ENCODE measurements at places on chromosomes 4 and X.

GRCh38 chrX:108090491-108091263, 665 bp downstream of the PSMD10 start:
- peak; percentile 37 for DNase-seq
- peaks cover 3% of the 10 kb centered on the region for H3K36me3 ChIP-seq
- peak overlapping the region; percentile 20 for H3K4me3 ChIP-seq
- no peaks in the 10 kb centered on the region for H3K27me3 ChIP-seq
- H3K27ac ChIP-seq = peak overlapping the region; percentile 74
- no peaks in the 10 kb centered on the region for H3K4me1 ChIP-seq

DNA sequence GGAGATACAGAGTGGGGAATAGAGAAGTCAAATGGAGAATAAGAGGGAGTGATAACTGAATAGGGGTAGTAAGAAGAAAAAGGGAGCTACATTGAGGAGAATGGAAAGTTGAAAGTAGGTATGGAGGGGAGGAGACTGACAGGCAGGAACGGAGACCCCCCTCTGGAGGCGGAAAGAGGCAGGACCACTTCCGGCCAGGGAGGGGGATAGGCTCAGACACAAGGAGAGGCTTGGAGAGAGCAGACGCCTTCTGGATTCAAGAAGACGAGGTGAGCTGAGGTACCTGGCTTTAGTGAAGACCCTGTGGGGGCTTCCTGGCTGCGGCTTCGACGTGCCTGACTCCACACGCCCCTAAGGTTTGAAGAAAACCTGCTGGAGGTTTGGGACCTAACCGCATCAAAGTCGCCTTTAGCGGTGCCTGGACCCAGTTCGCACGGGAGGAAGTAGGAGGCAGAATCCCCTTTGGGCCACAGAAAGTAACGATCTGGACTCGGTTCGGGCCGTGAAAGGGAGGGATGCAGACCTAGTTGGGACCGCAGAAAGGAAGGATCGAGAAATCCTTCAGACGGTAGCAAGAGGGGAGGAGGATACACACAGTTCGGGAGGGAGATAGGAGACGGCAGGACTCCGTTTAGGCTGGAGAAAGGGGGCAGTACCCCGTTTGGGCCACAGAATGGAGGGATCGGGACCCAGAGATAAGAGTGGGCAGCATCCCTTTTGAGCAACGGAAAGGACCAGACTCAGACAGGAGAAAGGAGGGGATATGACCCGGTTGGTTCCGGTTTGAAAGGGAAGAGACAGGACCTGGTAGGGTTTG, at the start of gene TRO:
TRO (plus strand) TSS at position 215 of the 817 bp plus-strand sequence. CDS start 1,423 bp downstream, outside the sequence.
- H3K27ac ChIP-seq = no peak within 1 kb of the TSS
- no peaks in the 10 kb centered on the region for H3K4me1 ChIP-seq
- H3K36me3 ChIP-seq = no peaks in the 10 kb centered on the region
- no peaks in the 10 kb centered on the region for H3K27me3 ChIP-seq
- peak within 1 kb of the TSS; percentile 59 for H3K4me3 ChIP-seq
- peak; percentile 29 for DNase-seq

DNA sequence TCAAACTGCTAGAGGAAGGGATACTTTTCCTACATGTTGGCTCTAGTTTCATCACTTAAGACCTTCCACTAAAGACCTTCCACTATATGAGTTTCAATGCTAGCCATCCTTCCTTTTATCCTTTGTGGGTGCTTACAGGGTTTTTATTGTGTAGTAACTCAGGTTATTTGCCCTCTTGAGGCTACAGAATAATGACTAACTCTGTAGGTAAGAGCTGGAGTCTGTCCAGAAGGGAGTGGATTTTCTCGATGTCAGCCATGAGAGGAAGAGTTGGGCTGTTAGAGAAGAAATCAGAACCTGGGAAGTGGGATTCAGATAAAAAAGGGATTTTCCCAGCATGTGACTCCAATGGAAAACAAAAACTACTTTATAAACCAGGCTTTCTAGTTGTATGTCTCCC, 27.5 kb upstream of the HERC5 start:
- H3K36me3 ChIP-seq = no peaks in the 10 kb centered on the region
- H3K4me1 ChIP-seq = no peaks in the 10 kb centered on the region
- no peak overlapping the region for H3K4me3 ChIP-seq

DNA sequence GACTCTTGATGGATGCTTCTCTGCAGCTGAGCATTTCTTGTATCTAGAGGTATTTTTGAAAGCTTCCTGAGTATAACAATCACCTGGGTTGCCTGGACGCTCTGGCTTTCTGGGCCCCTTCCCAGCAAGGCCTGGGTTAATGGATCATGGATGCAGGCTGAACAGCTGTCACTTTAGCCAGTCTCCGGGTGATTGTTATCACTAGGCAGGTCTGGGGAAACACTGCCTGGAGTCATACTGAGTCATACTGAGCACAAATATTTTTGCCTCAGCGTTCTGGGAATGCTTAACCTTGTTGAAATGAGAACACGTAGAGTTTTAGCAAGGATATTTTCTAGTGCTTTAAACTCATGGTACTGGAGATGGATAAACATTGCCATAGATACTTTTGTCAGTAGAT, 102.6 kb downstream of the PHEX start:
- peak; percentile 90 for DNase-seq
- peaks cover 13% of the 10 kb centered on the region for H3K4me1 ChIP-seq
- H3K27me3 ChIP-seq = no peaks in the 10 kb centered on the region

GRCh38 chr4:83569429-83569828, 33.5 kb downstream of the GPAT3 start:
- H3K4me1 ChIP-seq = no peaks in the 10 kb centered on the region
- no peaks in the 10 kb centered on the region for H3K27me3 ChIP-seq
- H3K36me3 ChIP-seq = no peaks in the 10 kb centered on the region
- no peak overlapping the region for H3K4me3 ChIP-seq
- no peak for DNase-seq
- H3K27ac ChIP-seq = no peak overlapping the region

DNA sequence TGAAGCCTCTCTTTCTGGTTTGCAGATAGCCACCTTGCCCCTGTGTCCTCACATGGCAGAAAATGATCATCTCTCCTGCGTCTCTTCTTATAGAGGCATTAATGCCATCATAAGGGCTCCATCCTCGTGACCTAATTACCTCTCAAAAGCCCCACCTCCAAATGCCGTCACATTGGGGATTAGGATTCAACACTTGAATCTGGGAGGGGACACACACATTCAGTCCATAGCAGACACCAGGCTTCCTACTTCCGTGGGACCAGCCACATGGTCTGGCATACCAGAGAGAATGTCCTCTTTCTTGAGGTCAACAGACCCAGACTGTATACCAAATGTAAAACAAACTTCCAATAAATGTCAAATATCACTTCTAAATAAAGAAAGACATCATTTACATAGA, 82.3 kb upstream of the S100G start:
- H3K27me3 ChIP-seq = no peaks in the 10 kb centered on the region
- no peaks in the 10 kb centered on the region for H3K4me1 ChIP-seq
- no peak overlapping the region for H3K4me3 ChIP-seq

GRCh38 chr4:119059221-119059620, 76.4 kb upstream of the MYOZ2 start:
- H3K27ac ChIP-seq = no peak overlapping the region
- H3K4me1 ChIP-seq = no peaks in the 10 kb centered on the region
- H3K36me3 ChIP-seq = no peaks in the 10 kb centered on the region
- no peak overlapping the region for H3K4me3 ChIP-seq

- peak; percentile 79 for DNase-seq
- H3K27me3 ChIP-seq = no peaks in the 10 kb centered on the region
- peak overlapping the region; percentile 54 for H3K27ac ChIP-seq
- H3K4me1 ChIP-seq = no peaks in the 10 kb centered on the region
- no peaks in the 10 kb centered on the region for H3K36me3 ChIP-seq
Observed at GRCh38 chrX:14936561-14936960, 63.3 kb downstream of the MOSPD2 start.

DNA sequence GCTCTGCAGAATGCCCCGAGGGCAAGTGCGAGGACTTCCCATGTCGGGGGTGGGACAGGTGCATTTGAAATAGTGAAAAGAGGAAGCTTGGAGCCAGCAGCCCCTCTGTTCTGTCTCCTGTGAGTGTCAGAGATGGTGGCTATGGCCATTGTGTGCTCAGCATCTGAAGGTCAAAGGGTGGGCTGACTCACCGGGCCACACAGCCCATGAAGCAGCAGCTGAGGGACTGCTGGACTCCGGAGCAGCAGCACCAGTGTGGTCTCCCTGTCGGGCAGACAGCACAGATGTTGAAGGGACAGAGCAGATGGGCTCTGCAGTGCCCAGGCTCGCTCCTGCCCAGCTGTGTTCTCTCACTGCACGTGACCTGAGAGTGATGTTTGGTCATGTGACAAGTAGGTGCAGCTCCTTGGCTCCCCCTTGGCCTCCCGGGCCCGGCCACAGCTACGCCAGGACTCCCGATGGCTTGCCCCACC, 53.5 kb downstream of the TBC1D14 start:
- peaks cover 5% of the 10 kb centered on the region for H3K4me1 ChIP-seq
- DNase-seq = peak; percentile 35
- no peaks in the 10 kb centered on the region for H3K36me3 ChIP-seq
- H3K27me3 ChIP-seq = no peaks in the 10 kb centered on the region
- H3K4me3 ChIP-seq = no peak overlapping the region
- no peak overlapping the region for H3K27ac ChIP-seq

- no peaks in the 10 kb centered on the region for H3K36me3 ChIP-seq
- H3K4me1 ChIP-seq = no peaks in the 10 kb centered on the region
- no peak overlapping the region for H3K27ac ChIP-seq
- no peaks in the 10 kb centered on the region for H3K27me3 ChIP-seq
- no peak overlapping the region for H3K4me3 ChIP-seq
- DNase-seq = peak; percentile 11
Observed at GRCh38 chrX:31190221-31190975, 118.6 kb upstream of the FTHL17 start.

DNA sequence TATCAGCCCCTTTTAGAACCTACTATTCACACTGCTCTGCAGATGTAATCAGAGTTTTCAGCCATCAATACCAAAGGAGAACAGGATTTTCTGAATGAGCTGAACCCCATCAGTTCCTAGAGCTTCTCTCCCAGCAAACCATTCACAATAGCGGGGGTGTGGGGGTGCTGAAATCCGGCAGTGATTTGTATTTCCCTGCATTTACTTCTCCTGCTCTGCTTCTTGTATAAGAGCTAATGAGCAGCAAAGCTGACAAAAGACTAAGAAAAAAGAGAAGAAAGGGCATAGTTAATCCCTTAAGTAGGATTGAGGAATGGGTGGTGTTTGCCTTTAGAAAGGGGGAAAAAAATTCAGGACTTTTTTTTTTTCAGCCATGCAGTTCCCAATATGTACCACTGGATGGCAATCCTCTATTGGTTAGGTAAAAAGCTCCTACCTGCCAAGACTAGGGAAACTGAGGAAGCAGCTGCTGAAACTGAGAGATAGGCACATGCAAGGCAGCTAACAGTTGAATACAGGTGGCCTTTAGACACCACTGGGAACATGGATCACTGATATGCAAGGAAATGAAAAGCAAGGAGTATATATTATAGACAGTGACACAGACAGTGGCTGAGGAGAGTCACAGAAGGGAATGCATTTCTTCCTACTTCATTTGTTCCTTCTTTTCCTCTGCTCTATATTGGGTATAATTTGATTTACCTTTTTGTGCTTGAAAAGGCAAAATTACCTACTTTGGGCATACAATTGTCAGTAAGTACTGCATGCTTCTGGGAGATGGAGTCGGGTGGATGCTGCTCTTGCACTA, 217.9 kb downstream of the HS6ST2 start:
- H3K27ac ChIP-seq = no peak overlapping the region
- no peaks in the 10 kb centered on the region for H3K4me1 ChIP-seq
- H3K4me3 ChIP-seq = no peak overlapping the region
- H3K36me3 ChIP-seq = no peaks in the 10 kb centered on the region

- H3K27ac ChIP-seq = no peak overlapping the region
- no peaks in the 10 kb centered on the region for H3K36me3 ChIP-seq
- DNase-seq = no peak
- no peaks in the 10 kb centered on the region for H3K27me3 ChIP-seq
- H3K4me1 ChIP-seq = no peaks in the 10 kb centered on the region
Observed at GRCh38 chr4:10552591-10553280, 95.5 kb upstream of the ZNF518B start.

GRCh38 chr4:3808597-3808996, 42.4 kb downstream of the ADRA2C start:
- H3K4me1 ChIP-seq = no peaks in the 10 kb centered on the region
- H3K36me3 ChIP-seq = no peaks in the 10 kb centered on the region
- no peak for DNase-seq

All from fibroblast of lung (primary cell).